ENCODE measurements at places on chromosomes 5 and 9.

GRCh38 chr5:73506459-73506955, 8.3 kb downstream of the BTF3 start:
- DNase-seq = no peak

DNA sequence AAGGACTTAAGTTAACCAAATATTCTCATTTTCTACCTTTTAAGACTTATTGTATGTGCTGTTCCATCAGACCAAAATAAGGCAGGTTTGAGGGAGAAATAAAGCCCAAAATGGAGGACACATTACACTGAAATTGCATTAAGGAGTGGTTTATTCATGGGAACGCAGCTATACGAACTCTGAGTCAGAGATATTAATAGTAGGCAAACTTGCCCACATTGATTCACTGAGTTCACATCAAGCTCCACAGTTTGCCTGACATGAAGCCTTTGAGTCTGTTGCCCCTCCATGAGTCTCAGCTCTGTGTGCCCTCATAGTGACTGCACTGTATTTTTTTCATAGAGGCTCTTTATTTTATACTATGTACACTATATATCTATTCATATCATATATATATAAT, 135.0 kb upstream of the SNX2 start:
- DNase-seq = no peak

DNA sequence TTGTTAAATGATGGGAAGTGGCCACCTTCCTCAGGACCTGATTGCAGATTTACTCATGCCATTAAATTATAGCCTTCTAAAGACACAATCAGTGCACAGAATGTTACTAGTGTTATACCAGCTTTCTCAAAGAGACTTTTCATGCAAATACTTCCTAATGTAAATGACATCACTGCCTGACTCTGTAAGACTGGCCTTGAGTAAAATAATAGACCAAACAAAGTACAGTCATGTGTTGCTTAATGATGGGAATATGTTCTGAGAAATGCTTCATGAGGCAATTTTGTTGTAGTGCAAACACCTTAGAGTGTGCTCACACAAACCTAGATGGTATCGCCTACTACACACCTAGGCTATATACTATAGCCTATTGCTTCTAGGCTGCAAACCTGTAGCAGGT, 17.0 kb upstream of the C1QTNF3 start:
- DNase-seq = no peak

DNA sequence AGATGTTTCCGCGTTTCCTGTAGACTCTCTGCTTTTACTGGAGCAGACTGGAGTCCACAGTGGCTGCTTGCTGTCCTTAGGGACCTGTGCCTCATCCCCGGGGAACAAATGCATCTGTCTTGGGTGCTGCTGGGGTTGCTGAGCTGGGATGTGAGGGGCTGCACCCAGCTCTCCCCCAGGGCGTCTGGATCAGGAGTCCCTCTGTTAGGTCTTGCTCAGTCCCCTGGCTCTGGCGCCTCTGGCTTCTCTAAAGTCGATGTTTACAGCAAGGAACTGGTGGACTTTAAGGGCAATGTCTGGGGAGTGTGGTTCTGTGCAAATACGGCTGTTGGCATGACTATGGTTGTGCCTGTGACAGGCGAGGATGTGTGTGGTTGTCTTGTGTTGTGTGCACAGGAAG, 91.4 kb downstream of the CACNA1B start:
- DNase-seq = no peak

DNA sequence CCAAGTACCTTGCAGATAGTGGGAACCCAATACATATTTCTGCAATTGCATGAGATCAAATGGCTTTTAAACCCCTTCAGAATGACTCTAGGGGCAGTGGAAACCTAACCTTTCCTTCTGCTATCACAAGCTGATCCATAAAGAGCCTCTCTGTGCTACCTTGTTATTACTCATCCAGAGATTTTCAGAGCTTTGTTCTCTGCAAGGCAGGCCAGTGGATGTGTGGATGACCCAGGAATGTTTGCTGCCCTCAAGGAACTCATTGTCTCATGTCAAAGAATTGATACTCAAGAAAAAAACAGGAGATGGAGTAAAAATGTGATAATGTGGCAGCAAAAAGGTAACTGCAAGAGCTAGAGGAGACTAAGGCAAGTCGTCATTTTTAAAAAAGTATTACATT, 164.1 kb downstream of the HMHB1 start:
- DNase-seq = no peak

DNA sequence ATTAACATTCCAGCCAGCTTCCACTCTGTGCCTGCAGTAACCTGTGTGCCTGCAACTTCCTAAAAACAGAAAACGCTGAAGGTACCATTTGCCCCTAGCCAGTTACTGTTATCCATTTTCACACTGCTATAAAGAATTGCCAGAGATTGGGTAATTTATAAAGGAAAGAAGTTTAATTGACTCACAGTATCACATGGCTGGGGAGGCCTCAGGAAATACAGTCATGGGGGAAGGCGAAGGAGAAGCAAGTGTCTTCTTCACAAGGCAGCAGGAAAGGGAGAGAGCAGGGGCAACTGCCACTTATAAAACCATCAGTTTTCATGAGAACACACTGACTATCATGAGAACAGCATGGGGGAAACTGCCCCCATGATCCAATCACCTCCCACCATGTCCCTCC, 31.2 kb downstream of the PTCD2 start:
- no peak for DNase-seq

- no peak for DNase-seq
Measured at GRCh38 chr9:105963343-105964099, 269.2 kb downstream of the TMEM38B start.

DNA sequence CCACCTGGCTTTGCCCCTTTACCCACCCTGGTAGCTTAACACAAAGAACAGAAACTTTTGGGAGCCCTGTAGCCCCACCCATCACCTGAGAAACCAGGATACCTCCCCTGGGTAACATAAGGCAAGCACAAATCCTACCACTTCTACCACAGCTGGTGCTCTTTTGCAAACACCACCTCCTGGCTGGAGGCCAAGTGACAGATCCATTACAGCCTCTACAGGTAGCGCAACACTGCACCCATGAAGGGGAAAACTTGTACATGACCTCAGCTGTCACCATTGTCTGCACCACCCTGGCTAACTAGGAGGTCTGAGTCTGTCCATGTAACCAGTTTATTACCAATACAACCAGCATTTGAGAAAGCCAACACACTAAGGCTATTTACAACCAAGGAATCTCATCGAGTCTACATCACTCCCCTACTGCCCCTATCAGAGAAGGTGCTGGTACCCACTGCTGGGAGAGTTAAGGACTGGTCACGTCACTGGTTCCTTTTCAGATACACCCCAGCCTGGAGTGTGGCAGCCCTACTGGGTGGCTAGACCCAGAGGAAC, 128.6 kb downstream of the PJA2 start:
- DNase-seq = no peak

GRCh38 chr5:98217138-98217537, 556.3 kb upstream of the RGMB start:
- DNase-seq = no peak

GRCh38 chr9:81420024-81420423, 269.3 kb downstream of the TLE1 start:
- DNase-seq = no peak

DNA sequence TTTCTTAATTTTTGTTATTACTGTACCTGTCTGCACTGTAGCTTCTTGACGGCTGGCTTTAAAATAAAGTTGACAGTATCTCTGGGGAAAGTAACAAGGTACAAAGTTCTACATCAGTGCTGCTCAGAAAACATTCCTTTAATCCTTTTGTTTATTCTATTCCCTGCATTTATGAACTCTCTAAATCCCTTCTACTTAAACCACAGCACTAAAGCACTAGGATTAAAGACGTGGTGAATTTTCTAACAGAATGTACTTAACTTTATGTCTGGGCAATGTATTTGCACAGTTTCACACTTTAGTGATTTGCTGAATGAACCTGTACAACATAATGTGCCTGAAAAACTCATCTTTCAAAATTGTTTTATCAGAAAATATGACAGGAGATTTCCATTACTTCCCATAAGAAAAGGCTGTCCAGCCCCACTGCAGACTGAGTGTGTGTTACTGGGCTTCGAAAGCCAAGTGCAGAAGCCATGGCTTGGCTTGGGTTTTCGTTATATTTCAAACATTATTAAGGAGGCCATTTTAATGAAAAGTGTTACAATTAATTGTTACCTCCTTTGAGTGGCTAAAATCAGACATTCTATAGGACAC, 43.8 kb downstream of the LHFPL2 start:
- no peak for DNase-seq

DNA sequence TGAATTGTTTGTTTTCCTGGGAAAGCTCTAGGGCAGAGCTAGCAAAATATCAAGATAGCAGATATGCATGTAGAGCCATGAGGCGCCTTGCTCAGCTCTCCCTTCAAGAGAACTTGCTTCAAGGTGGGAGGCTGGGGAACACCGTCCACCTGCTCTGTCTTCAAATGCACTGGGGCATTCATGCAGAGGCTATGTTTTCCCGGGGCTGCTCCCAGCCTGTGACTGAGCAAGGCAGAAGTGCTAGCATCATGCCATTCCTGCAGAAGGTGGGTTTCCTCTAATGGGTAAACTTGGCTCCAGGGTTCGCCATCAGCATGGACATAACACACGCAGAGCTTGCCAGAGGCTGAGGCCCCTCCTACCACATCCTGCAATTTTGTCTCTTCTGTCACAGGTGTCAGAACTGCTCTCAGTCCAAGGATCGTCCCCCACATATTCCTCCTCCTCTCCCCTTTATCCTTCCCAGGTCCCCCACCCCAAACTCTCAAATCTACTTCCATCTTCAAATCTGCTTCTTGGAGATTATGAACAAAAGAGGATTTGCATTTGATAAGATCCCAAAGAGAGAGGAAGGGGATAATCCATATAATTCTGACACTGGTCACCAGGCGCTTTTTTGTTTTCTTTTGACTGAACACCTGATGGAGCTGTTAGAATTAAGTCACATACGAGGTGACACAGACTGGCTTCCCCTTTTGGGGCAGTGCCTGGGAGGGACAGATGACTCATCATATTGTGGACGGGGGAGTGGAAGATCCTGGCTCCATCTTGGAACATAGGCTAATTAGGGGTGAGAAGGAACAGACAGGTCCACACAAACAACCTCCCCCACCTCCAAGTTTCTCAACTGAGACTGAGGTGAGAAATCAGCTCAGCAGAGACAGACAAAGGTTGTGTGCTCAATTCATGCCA, 85.0 kb upstream of the TAF11L2 start:
- peak; percentile 2 for DNase-seq

DNA sequence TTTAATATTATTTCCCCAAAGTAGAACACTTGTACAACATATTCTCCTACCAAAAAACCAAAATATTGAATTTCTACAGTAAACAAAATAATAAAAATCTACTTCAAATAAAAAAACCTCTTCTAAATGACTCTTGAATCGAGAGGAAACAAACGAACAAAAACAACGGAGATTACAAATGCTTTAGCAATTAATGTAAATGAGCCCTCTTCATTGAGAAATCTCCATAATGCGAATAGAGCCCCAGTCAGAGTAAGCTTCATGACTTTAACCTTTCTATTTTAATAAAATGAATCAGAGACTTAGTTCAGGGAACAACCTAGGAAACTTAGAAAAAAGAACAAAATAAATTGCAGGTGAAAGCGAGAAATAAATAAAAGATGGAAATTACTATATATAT, 129.3 kb upstream of the SEMA6A start:
- no peak for DNase-seq
